ENCODE measurements at places on chromosomes 4 and X.
A peak's percentile ranks its signal among the peaks of the same experiment; 100 is the strongest.

DNA sequence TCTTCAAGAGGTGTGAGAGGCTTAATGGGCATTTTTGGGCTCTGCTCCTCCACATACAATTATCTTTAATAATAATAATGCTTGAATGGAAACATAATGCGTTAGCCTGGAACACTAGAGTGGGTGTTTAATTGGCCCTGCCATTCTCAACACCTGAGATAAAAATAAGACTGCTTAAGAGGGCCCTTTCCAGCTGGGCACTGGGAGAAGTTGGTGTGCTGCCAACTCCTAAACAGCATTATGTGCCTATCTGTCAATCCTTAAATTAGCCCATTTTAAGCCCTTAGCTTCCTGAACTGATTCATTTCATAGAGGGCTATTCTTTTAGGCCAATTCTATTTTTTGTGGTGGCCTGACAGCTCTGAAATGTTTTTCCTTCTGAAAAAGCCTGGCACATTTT lies 211.1 kb upstream of the ZIC3 start:
- DNase-seq: no peak

GRCh38 chrX:38205039-38205438 lies 15.6 kb downstream of the SRPX start:
- DNase-seq: no peak

- DNase-seq: peak; percentile 42
Observed at GRCh38 chr4:109998867-109999584, 86.3 kb downstream of the EGF start.

DNA sequence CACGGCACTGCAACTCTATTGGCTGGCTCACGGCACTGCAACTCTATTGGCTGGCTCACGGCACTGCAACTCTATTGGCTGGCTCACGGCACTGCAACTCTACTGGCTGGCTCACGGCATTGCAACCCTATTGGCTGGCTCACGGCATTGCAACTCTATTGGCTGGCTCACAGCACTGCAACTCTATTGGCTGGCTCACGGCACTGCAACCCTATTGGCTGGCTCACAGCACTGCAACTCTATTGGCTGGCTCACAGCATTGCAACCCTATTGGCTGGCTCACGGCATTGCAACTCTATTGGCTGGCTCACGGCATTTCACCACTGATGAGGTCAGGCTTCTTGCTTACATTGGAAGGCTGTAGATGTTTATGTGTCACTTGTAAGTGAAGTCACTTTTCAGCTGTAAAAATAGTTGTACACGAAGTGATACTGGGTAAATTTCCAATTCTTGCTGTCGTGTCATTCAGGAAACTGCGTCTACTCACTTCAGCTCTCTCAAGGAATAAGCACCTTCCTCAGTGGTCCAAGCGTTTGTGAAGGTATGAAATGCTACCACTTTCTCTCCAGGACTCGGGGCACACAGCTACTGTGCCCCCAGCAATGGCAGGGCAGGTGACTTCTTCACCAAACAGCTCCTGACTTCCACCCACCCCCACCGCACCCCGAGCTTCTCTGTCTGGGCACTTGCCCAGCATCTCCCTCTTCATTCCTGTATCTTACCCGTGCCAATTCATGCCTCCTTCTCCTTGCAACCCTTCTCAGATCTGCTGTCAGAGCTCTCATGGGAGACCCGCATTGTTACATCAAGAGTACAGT lies 141.3 kb downstream of the AFAP1 start:
- DNase-seq: no peak

GRCh38 chrX:26254436-26254835 lies 38.5 kb downstream of the MAGEB5 start:
- no peak for DNase-seq

GRCh38 chr4:144712775-144713174 lies 66.8 kb downstream of the HHIP start:
- no peak for DNase-seq

GRCh38 chrX:119721487-119721886 lies 28.5 kb upstream of the SEPTIN6 start:
- no peak for DNase-seq

DNA sequence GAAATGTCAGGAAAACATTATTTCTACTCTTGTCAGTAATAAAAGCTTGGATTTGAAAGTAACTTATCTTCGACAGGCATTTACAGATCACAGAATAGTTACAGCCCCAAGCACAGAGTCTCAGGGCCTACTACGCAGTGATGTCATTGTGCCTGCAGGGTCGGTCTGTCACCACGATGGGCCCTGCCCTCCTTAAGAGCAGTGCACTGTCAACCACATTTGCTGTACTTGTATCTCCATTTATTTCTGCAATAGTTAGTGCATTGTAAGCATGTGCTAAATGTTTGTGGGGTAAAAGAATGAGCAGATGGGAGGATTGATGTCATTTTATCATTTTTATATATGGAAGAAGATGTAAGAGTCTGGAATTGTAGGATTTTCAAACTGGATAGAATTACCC lies 13.6 kb upstream of the CCKAR start:
- no peak for DNase-seq

DNA sequence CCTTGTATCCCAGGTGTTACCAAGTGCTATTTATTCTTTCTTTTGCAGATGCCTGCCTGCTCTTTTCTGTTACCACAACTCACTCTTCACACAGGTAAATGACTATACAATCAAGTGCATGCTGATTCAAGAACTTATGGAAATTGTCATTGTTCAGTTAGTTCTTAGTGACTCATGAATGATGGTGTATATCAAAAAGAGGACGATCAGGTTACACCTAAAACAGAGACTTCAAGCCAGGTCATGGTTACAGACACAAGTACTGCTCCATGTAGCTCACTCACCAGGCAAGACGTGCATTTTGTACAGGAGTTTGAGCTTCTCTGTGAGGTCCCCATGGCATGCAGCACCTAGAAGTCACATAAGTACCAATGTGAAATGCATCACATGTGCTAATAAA lies 59.3 kb upstream of the UCP1 start:
- no peak for DNase-seq

DNA sequence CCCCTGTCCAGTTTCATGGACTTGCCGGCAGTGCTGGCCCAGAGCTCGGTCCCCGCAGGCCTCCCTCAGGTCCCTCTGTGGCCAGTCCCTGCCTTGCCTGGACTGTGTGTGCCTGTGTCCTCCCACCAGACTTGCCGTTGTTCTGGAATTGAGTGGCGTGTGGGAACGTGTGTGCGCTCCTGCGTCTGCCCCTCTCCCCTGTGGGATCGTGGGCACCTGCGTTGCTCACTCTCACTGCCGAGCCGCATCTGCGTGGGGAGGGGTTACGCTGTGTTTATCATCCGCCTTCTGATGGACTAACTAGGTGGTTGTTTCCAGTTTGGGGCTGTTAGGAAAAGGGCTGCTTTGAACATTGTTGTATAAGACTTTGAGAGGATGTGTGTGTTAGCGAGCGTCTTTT lies 21.2 kb downstream of the PCGF3 start:
- DNase-seq: no peak

- no peak for DNase-seq
Observed at GRCh38 chrX:154819771-154820341, 14.6 kb upstream of the MPP1 start.

GRCh38 chr4:14636563-14636962 lies 365.7 kb upstream of the CPEB2 start:
- DNase-seq: no peak

- no peak for DNase-seq
Observed at GRCh38 chr4:45410701-45411210, 684.4 kb upstream of the GNPDA2 start.

GRCh38 chr4:2832981-2833670 lies 10.5 kb upstream of the ADD1 start:
- no peak for DNase-seq

DNA sequence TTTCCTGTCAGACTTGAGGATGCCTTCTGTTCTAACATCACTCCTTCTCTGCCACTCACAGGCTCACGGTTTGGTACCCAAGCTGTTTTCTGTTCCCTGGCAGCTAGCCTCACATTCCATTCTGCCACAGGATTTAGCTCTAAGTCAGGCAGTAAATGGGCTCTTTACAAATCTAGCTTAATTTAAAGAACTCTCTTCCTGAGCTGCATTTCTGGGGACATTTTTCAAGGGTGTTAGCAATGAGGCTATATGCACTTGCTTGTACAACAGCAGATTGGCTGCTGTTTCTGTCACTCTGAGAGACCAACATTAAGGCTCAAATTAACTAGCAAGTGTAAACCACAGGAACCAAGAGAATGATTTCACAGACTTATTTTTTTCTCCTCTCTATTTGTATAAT lies 337.8 kb upstream of the NOCT start:
- no peak for DNase-seq

DNA sequence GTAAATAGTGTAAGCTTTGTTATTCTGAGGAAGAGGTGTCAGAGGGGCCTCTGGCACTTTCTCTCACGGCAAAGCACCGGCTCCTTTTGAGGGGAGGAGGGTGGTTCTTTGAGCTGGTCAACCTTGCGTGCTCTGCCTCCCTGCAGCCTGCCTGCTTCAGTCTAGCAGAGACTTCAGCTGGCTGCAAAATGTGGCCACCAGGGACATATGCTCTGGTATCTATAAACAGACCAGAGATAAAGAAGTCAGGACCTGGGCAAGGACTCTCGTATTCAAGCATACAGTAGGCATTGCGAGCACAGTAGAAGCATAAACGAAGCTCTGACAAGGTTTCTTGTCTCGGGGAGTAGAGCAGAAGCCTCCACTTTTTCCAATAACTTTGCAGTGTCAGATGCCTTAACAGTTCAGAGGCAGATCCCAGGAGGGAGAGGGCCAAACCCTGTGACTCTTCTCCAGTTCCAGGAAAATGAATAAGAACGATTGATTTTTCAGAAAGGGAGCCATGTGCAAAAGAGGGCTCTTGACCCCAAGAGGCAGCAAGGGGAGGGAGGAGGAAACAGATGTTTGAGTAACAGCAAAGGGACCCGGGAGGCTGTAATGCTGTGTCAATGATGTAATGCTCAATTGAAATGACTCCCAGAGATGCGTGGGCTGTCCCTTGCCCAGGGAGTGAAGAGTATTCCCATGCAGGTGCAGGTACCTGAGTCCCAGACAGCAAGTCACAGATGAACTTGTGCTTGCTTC lies 57.9 kb upstream of the TEX13D start:
- no peak for DNase-seq

DNA sequence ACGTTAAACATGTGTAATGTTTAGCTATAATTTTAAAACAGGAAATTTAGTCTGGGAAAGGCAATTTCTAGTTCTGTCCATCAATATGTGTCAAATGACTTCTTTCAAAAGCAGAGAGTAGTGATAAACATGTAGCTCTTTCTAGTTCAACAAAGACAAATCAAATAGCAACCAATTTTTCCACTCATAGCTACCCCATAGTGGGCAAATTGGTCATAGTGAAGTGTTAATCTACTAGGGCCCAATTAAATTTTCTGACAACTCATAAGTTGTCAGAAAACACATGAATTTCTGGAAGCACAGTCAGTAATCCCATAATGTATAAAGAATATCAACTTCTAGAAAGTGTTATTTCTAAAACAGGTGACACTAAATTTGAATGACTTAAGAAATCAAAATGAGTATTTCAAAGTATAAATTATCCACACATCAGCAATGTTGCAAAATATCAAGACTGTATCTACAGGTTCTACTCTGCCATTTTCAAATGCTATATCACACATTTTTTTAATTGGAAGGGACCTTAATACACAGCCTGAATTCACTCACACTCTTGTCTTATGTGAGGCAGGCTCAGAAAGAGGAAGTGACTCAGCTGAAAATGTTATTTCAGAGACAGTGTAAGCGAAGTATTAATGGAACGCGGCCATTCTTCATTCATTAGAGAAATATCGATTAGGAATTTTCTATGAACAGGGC lies 7.7 kb downstream of the OCIAD2 start:
- no peak for DNase-seq

- DNase-seq: no peak
Observed at GRCh38 chr4:185457136-185457535, 14.4 kb downstream of the CCDC110 start.

GRCh38 chr4:105184316-105184980 lies 37.8 kb downstream of the TET2 start:
- DNase-seq: no peak

GRCh38 chrX:69627744-69628143 lies 11.8 kb downstream of the EDA start:
- no peak for DNase-seq

DNA sequence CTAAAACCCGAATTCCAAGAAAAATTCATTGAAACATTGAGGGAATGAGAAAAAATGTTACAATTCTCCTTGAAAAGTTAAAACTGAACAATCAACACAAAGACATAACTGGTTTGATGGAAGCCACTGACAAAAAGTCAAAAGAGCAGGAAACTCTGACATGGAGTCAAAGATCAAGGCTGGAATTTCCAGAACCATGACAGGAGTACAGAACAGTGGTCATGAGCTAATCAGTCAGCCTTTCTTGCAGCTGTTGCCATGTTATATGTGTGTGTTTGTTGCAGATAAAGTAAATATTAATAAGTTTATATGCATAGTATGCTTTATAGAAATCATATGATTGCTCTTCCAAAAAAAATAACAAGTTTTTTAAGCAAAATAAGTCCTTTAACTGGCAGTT lies 184.7 kb upstream of the HCCS start:
- DNase-seq: no peak

DNA sequence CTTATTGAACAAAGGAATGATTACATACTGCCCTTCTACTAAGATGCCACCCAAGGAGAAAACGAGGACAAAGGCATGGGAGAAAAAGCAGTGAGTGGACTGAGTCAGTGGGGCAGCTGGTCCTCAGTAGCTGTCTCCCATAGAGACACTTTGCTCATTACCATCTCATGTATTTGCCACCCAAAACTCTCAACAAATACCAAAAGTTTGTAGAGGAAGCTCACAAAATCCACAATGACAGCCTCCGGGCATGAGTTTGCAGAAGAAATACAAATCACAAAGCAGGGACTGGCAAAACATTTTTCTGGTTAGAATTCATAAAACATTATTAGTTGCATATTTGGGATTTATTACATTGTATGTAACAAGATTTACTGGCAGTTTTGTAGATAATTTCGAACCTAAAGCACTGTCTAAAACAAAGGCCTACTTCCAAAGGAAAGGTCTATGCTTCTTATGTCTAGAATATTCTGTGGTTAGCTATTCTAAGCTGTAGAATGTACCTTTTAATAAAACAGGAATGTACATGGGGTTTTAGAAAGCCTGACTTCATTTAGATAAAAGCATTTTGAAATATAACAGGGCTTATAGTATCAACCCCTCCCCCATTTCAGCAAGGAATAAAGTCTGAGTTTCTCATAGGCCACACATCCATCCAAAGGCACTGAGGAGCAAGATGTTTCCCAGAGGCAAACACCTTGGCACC lies 17.7 kb downstream of the PCDH18 start:
- DNase-seq: no peak

GRCh38 chr4:101685126-101685525 lies 105.4 kb upstream of the BANK1 start:
- DNase-seq: no peak

DNA sequence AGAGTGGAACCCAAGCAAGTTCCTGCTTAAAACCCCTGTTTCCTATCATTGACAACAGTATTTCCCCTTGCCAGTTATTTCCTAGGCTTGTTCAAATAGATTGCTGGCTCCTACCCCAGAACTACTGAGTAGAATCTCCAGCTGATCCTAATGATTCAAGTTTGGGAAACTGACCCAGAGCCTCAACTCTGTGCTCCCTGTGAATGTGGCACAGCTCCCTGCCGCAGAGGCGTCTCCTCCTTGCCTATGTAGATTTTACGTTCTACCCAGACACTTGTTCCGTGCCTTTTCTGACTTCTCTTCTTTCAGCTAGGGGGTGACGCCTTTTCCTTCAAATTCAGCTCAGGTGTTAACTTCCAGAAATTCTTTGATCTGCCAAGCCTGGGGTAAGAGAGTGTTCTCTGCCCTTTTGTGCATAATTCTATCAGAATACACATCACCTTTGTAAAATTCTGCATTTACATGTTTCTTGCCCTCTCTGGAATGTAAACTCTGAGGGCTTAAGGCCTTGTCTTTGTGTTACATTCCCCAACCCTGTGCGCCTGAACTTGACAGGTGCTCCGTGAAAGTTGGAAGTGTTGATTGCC lies 4.4 kb downstream of the LSM6 start:
- no peak for DNase-seq

Data from fibroblast of the conjunctiva (primary cell).